ENCODE measurements at places on chromosomes 12 and 14.

- DNase-seq: no peak
Observed at GRCh38 chr12:109678719-109679118, 34.9 kb upstream of the FAM222A start.

- no peak for DNase-seq
Observed at GRCh38 chr14:80426683-80427082, 215.4 kb upstream of the DIO2 start.

GRCh38 chr12:94046626-94047410, 101.6 kb upstream of the PLXNC1 start:
- DNase-seq: no peak

DNA sequence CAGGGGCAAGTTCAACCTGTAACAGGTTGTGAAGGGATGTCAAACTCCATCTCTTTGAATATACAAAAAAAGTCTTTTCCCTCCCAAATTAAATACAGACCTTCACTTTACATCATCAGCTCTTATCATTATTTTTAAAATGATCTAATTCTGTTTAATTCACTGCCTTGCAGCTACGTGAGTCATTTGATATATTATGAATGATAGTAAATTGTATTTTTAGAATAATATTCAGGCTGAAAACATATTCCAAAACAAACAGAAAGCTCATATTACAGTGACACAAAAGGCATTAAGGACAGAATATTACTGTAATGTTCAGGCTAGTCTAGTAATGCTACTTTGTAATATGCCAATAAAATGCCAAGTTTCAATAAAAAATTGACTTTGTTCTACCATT, 53.3 kb downstream of the BCAT1 start:
- no peak for DNase-seq

GRCh38 chr14:59819446-59820088, 51.0 kb downstream of the RTN1 start:
- no peak for DNase-seq

- no peak for DNase-seq
Observed at GRCh38 chr12:2614341-2614740, 180.4 kb upstream of the FKBP4 start.

GRCh38 chr14:92553438-92553837, 39.9 kb downstream of the RIN3 start:
- no peak for DNase-seq

Data from activated CD8-positive, alpha-beta memory T cell treated with anti-CD3 and anti-CD28 coated beads for 48 hours (primary cell).